ENCODE measurements at places on chromosomes 4 and X. TPM values are rescaled to one million over a fixed set of nuclear protein-coding genes. Genes with fewer than 3 reads are reported as not detected.

The ARX gene
- not detected for total RNA-seq

The VSIG4 gene
- not detected for total RNA-seq

The CCSER1 gene
- total RNA-seq = not detected

The RP2 gene
- total RNA-seq = 11.3 TPM

The TNIP3 gene
- 9.3 TPM for total RNA-seq

The SLITRK4 gene
- not detected for total RNA-seq

The ELOVL6 gene
- 20.8 TPM for total RNA-seq

The AMTN gene
- total RNA-seq = not detected

GRCh38 chr4:76856243-76857073 lies 41.5 kb downstream of the SOWAHB start:
- H3K4me3 ChIP-seq = no peak overlapping the region
- no peak overlapping the region for H3K27ac ChIP-seq
- no peaks in the 10 kb centered on the region for H3K36me3 ChIP-seq
- no peaks in the 10 kb centered on the region for H3K4me1 ChIP-seq

DNA sequence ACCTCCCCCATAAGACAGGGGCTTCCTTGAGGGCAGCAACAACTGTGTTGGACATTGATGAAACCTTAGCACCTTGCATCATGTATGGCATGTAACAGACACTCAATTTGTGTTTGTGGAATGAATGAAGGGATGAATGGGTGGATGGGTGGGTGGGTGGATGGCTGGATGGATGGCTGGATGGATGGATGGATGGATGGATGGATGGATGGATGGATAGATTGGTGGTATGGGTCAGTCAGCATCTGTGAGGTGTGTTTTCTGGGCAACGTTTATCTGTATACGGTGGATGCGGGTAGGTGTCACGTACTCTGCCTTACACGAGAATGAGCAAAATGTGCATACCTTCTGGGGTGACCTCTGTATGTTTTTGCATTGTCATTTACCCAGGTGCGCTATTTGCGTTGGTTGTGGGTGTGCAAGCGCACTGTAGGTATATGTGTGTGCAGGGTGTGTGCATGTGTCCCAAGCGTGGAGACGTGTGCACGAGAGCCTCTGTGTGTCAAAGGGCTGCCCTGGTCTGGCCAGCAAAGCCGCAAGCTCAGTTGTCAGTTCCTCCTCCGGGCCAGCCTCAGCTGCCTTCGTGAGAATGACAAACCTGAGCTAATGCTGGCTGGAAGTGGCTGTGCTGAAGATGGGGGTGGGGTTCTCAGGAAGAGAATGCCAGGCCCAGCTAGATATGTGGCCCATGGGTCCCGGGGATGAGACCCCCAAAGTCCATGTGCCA lies 26.5 kb downstream of the ELF4 start:
- H3K36me3 ChIP-seq = peaks cover 33% of the 10 kb centered on the region
- no peaks in the 10 kb centered on the region for H3K27me3 ChIP-seq
- peaks cover 72% of the 10 kb centered on the region for H3K4me1 ChIP-seq
- H3K4me3 ChIP-seq = peak overlapping the region; percentile 85
- H3K27ac ChIP-seq = peak overlapping the region; percentile 97
- peak; percentile 69 for DNase-seq

GRCh38 chr4:92334716-92335350 lies 31.1 kb downstream of the GRID2 start:
- no peak overlapping the region for H3K4me3 ChIP-seq
- H3K4me1 ChIP-seq = no peaks in the 10 kb centered on the region
- no peak overlapping the region for H3K27ac ChIP-seq
- H3K27me3 ChIP-seq = no peaks in the 10 kb centered on the region
- no peaks in the 10 kb centered on the region for H3K36me3 ChIP-seq
- no peak for DNase-seq

- no peaks in the 10 kb centered on the region for H3K36me3 ChIP-seq
- no peak for DNase-seq
- H3K4me3 ChIP-seq = no peak overlapping the region
- no peaks in the 10 kb centered on the region for H3K4me1 ChIP-seq
- H3K27me3 ChIP-seq = no peaks in the 10 kb centered on the region
These were observed 48.2 kb upstream of the PASD1 start for GRCh38 chrX:151515237-151515636.

DNA sequence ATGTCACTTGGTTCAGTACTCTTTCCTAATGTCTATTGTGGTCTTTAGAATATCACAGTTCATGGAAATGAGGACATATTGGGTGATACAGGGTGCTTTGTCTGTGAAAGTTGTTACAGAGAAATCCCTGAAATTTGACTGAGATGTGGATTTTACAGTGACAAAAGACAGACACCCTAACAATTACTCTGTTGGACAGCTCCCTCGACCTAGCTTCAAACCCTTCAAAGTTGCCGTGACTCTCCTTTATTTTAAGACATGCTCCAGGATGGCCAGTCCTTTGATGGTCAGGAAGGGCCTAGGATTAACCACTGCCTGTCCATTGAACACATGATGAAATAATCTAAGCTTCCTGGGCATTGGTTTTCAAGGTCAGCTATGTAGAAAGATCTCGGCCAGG lies 4.0 kb downstream of the DCX start:
- no peak for DNase-seq
- H3K27ac ChIP-seq = no peak overlapping the region
- no peaks in the 10 kb centered on the region for H3K36me3 ChIP-seq
- no peak overlapping the region for H3K4me3 ChIP-seq

DNA sequence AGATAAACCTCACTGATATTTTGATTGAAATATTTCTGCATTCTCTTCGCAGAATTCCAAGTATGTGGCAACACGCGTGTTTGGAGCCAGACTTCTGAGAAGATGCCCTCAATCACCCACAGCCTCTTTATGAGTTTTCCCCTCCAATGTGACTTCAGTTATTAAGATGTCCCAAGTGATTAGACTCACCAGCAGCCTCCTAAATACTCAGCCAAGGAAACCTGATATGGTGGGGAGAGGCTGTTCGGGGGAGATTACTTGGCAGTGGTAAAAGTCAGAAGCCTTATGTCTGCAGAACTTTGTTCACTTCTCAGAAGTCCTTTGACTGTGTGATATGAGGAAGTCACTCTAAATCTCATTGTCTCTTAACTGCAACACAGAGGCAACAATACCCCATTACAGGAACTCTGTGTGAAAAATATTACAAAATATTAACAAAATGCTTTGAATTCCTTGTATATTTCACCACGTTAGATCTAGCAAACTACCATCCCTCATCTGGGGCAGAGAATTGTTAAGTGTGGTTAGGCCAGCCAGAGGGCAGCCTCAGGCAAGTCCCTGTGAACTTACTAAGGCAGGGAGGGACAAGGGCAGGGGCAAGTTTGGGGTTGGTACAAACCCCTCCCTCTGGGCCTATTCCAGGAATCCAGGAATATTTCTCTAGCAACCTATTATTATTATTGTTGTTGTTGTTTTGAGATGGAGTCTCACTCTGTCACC lies 151.4 kb upstream of the USP9X start:
- H3K4me3 ChIP-seq = peak overlapping the region; percentile 67
- no peaks in the 10 kb centered on the region for H3K27me3 ChIP-seq
- DNase-seq = no peak

DNA sequence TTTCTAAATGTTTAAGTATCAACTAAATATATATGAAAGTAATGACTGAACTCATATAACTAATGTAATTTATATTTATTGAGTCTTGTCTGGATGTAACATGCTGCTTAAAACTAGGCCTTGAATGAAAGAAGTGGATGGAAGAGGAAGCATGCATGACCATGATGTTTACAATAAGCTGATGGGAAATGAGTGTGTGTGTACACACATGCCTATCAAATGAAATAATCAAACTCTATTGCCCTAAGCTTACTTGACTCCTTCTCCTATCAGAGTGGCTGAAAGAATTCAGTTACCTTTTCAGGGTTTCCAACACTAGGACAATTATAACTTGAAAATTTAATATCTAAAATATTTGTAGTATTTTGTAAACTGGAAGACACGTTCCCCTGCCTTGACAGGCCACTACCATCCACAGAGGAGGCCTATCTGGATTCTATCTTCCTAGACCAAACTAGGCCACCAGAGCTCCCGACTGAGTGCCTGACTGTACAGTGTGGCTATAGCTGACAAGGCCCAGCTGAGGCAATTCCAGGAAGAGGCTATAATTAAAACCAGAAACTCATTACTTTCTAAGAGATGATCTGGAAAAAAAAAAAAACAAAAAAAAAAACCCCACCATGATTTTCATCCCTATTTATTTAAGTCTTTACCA lies 7.6 kb downstream of the ARSJ start:
- H3K4me1 ChIP-seq = no peaks in the 10 kb centered on the region
- H3K27me3 ChIP-seq = peaks cover 18% of the 10 kb centered on the region
- no peak overlapping the region for H3K4me3 ChIP-seq
- no peak overlapping the region for H3K27ac ChIP-seq
- DNase-seq = no peak
- no peaks in the 10 kb centered on the region for H3K36me3 ChIP-seq

- H3K36me3 ChIP-seq = no peaks in the 10 kb centered on the region
- no peaks in the 10 kb centered on the region for H3K4me1 ChIP-seq
- H3K4me3 ChIP-seq = no peak overlapping the region
- no peaks in the 10 kb centered on the region for H3K27me3 ChIP-seq
- no peak overlapping the region for H3K27ac ChIP-seq
These were observed 655.6 kb upstream of the PCDH10 start for GRCh38 chr4:132493476-132493875.

DNA sequence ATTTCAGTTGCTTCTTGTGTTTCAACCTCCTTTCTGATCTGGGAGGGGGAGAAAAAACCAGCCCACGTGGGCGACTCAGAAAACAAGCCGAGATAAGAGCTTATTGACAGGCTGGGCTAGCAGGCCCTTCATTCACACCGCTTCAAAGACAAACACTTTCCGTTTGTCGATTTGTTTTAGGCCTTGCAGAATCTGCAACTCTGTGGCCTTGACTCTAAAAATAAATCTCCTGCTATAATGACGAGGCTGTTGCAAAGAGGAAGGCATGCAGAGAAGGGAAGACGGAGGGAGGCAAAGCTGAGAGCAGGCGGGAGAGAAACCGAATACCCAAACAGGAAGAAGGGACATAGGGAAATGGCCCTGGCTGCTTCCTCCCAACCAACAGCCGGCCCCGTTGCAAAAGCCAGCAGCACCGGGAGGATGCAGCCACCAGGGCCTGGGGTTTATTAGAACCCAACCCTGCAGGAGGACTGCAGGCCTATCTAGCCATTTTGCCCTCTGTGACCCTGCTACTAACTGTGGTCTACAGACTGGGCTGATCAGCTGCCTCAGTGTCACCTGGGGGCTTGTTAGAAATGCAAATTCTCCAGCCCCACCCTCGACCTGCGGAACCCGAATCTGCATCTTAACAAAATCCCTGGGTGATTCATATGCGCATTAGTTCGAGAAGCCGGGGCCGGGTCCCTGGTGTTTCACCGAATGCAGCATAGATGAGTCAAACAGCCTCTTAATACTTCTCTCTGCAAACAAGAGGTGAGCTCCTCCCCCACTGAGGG lies 325.5 kb downstream of the BCOR start:
- peak overlapping the region; percentile 57 for H3K4me3 ChIP-seq
- DNase-seq = peak; percentile 78
- H3K27me3 ChIP-seq = no peaks in the 10 kb centered on the region
- peak overlapping the region; percentile 97 for H3K27ac ChIP-seq
- H3K36me3 ChIP-seq = no peaks in the 10 kb centered on the region

All from activated CD8-positive, alpha-beta memory T cell treated with anti-CD3 and anti-CD28 coated beads, Interleukin-2, amount 10 ng/mL, durations not matched to agents 7 days and 5 days (primary cell).